Thoracic aorta (tissue), 2 donors: ENCODE measurements at places on chromosomes 2 and 18.

DNA sequence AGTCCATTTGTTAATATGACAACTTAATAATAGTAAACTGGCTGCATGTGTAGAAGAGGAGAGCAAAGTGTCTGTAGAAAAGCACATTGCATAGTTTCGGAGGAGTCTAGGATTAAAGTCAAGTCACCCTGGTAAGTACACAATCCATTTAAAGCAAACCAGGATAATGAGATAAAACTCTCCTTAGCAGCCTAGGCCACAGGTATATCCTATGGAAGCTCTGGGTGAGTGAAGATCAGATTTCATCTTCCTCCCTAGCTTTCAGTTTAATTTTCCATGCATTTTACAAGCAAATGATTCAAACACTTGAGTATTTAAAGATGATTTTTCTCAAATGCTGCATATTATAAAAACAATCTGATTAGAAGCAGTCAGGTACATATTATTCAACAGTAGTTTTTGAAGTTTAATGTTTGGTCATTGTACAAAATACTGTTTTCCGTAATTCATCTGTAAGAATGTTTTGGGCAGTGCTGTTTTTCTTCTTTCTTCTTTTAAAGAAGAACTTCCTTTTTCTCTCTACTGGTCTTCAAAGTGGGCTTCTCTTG is 10.2 kb downstream of the CERS6 start:
- no peak overlapping the region for H3K27ac ChIP-seq
- no peaks in the 10 kb centered on the region for H3K36me3 ChIP-seq
- H3K4me1 ChIP-seq, result peaks cover 14% of the 10 kb centered on the region
- no peak for DNase-seq
- peak overlapping the region; percentile 43 for H3K4me3 ChIP-seq
- H3K27me3 ChIP-seq, result no peaks in the 10 kb centered on the region

DNA sequence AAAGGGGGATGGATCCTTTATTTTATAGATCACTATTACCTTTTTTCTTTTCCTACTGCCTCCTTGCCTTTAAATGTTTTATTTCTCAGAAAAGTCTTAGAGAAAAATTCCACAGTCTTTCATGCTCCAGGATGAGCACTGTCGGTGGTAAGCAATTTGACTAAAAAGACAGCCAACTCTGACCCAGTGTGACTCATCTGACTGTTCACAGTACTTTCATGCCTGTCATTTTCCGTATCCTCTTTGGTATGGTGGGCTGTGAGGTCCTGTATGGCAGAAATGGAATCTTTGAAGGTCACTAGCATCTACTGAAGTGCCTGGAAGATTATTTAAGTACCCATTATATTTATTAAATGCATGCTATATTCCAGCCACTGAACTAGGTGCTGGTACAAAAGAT is 2.1 kb upstream of the RFTN2 start:
- H3K36me3 ChIP-seq, result no peaks in the 10 kb centered on the region
- H3K27ac ChIP-seq, result no peak overlapping the region
- no peaks in the 10 kb centered on the region for H3K27me3 ChIP-seq
- peaks cover 22% of the 10 kb centered on the region for H3K4me1 ChIP-seq
- no peak overlapping the region for H3K4me3 ChIP-seq

DNA sequence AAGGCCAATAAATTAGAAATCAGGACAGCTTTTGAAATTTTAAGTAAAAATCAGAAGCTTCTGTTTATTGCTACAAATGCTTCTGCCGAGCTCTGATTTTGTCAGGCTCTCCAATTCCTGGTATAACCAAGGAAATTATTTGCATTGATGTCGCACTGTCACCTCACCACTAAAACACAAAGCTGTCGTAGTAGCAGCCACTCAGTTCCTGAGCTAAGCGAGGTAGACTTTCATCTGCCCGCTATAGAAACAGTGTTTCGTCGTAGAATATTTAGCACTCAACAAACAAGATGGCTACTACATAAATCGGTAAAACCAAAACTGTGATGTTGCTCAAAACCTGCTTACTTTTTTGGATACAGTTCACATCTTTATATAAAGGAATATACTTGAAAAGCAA is 141.3 kb upstream of the FOSL2 start:
- peaks cover 19% of the 10 kb centered on the region for H3K4me1 ChIP-seq
- no peak overlapping the region for H3K27ac ChIP-seq
- no peaks in the 10 kb centered on the region for H3K36me3 ChIP-seq
- no peak for DNase-seq

DNA sequence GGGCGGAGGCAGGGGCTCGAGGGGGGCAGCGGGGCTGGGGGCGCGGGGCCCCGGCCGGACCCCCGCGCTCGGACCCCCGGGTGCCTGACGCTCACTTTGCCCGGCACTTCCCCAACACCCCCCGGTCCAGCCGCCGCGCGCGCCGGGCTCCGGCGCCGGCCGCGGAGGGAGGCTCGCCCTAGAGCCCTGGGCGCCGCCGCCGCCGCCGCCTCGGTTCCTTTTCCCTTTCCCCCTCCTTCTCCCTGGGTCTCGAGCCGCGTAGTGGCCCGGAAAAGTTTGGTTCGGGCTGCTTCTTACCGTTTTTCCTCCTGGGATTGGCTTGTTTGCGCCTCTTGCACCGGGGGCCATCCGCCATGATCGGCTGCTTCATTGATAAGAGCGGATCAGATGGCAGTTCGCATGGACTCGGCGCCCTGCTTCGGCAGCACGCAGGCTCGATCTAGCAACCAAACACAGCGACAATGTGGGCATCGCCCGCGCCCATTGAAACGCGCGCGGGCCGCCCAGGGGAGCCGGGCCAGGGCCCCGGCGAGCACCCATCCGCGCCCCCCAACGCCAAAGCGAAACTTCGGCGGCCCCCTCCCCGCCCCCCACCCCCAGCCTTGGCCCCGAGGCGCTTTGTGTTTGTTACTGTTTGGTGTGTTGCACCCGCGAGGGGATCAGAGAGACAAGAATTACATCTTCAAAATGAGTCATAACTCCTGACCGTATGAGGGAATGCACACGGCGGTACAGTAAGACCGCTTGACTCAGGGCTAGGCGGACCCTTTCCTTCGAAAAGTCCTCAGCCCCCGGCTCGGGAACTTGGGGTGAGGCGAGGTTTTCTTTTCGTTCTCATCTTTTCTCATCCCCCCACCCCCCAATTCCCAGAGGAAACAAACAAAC is 2.7 kb downstream of the ZEB2 start:
- peak overlapping the region; percentile 93 for H3K4me3 ChIP-seq
- peak overlapping the region; percentile 99 for H3K27ac ChIP-seq
- H3K27me3 ChIP-seq, result no peaks in the 10 kb centered on the region
- no peak for DNase-seq
- H3K36me3 ChIP-seq, result no peaks in the 10 kb centered on the region
- H3K4me1 ChIP-seq, result peaks cover 21% of the 10 kb centered on the region

DNA sequence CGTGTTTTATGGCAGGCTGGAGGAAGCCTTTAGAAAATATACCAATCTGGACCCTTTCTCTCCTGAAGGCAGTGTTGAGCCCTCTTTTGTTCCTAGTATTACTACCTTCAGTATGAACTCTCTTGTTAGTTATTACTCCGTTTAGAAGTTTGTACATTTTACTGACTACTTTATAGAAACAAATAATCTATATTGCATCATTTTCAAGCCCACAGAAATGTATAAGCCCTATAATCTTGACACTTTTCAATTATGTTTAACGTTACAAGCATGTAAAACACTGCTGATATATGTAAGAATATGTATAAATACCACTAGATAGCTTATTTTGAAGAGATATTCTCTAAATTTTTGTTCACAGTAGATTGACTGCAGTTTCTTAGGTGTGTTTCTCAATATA is 64.0 kb downstream of the SLC25A12 start:
- DNase-seq, result no peak
- no peak overlapping the region for H3K27ac ChIP-seq
- peaks cover 43% of the 10 kb centered on the region for H3K36me3 ChIP-seq
- no peak overlapping the region for H3K4me3 ChIP-seq
- H3K4me1 ChIP-seq, result no peaks in the 10 kb centered on the region
- no peaks in the 10 kb centered on the region for H3K27me3 ChIP-seq

GRCh38 chr2:96767135-96767871 is 6.6 kb downstream of the CNNM4 start:
- no peaks in the 10 kb centered on the region for H3K27me3 ChIP-seq
- H3K27ac ChIP-seq, result no peak overlapping the region
- H3K36me3 ChIP-seq, result no peaks in the 10 kb centered on the region
- no peak overlapping the region for H3K4me3 ChIP-seq

GRCh38 chr2:174085781-174086180 is 120.6 kb upstream of the SP3 start:
- no peak overlapping the region for H3K4me3 ChIP-seq
- no peak for DNase-seq
- H3K27me3 ChIP-seq, result no peaks in the 10 kb centered on the region

DNA sequence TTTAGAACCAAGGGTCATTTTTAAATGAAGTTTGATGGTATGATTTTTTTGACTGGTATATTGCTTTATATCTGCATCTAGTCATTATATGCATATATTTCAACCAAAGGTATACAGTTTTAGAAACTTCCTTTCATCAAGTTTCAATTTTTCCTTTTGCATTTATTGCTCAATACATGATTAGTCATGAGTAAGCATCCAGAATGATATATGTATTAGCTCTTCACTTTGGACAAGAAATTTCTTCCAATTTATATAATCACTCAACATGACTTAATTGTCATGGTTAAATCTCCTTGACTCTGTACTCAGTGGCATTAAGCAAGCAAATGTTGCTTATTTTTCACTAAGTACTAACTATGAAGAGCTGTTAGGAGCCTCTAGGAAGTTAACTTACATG is 123.6 kb downstream of the PLCL1 start:
- DNase-seq, result no peak
- no peak overlapping the region for H3K4me3 ChIP-seq
- no peaks in the 10 kb centered on the region for H3K36me3 ChIP-seq
- H3K27me3 ChIP-seq, result no peaks in the 10 kb centered on the region
